ENCODE measurements at places on chromosomes 3 and 15. TPM values are rescaled to one million over a fixed set of nuclear protein-coding genes. Genes with fewer than 3 reads are reported as not detected.

- DNase-seq = no peak
Observed at GRCh38 chr15:63772520-63772919, 61.2 kb downstream of the HERC1 start.

DNA sequence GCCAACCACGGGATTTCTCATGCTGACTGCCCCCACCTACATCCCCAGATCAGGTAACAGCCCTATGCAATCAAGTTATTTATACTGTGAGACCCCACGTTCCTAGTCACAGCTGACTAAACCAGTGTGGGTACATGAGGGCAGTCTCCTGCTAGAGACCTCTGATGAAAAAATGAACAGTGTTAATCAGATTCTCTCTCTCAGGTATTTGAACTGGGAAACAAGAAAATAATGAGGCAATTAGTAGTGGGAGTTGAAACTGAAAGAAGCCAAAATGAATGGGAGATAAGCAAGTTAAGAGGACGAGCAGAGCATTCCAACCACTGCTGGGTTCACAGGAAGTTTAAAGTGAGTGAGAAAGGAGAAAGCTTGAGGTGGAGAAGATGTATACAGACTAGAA is 98.5 kb upstream of the MYO5C start:
- DNase-seq = no peak

- no peak for DNase-seq
Observed at GRCh38 chr3:70880421-70880820, 568.0 kb upstream of the MDFIC2 start.

GRCh38 chr3:146449613-146450012 is 19.7 kb downstream of the PLSCR2 start:
- no peak for DNase-seq

GRCh38 chr15:38897551-38897950 is 332.9 kb upstream of the RASGRP1 start:
- no peak for DNase-seq

DNA sequence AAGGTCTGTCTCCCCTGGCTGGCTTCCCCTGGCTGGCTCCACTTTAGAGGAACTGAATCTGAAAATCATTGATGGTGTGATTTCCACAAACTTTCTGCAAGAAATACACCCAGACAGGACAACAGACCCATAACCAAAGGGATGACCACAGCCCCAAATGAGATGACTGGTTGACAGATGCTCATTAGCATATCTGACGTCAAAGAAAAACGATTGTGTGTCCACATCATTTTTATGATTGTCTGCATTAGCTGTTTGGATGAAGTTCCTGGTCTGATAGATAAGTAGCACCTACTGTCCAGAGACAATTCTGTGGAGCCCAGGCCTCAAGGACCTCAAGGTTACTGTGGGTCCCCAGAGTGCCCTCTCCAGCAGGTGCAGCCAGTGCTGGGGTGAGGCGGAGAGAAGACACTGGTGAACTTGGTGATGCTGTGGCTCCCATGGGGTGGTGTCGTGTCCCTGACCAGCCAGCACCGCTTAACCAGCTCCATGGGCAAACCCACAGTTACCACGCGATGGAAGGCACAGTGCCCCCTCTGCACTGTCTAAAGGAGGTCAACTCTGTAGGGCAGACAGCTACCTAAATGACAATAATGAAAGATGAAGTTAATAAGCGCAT is 127.4 kb downstream of the NSMCE3 start:
- DNase-seq = peak; percentile 71

DNA sequence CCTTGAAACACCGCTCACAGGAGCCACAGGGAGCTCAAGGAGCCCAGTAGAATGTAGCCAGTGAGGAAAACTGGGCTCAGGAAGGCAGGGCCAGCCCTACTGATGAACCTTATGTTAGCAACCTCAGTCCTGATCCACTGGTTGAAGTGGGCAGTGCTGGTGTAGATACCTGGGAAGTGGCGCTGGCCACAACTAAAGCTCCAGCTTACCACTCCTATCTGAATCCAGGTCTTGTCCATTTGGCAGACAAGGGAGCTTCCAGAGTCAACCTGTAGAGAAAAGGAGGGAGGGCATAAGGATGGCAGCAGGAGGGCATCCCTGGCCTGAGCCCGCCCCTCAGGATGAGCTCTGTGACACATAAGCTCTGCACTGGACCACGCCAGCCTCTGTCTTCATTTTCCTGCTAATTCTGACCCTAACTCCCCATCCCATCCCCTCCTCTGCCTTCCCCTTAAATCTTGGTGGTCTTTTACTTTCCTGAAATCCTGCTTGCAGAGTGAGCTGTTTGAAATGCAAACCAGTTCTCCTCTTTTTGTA is 2.1 kb upstream of the PRSS50 start:
- peak; percentile 58 for DNase-seq

GRCh38 chr15:63461230-63461985 is 43.0 kb upstream of the USP3 start:
- no peak for DNase-seq

DNA sequence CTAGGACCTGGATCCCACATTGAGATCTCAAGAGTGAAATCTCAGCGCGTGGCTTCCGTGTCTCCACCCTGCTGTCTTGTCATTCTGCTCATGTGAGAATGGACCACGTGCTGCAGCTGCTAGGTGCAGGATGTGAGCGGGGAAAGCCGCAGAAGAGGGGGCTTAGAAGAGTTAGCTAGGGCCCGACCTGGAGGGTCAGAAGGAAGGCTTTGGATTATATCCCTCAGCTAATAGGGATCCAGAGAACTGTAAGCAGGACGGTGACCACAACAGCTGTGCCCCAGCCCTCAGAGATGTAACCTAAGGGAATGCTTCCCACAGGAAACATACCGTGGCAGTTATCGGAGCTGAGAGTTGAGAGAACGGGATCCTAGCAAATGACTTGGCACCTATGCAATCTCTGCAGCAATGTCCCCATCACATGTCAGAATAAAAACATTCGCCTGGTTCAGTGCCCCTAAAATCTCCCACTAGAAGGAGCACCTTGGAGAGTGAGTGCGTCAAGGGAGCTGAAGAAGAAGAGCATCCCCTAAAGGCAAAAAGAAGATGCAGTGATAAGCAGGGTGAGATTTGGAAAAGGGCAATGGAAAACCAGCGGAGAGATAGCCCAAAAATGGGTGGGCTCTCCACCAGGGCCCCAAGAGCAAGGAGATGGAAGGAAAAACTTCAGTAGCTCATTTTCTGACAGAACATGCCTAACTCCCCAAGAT is 76.9 kb upstream of the ST8SIA2 start:
- no peak for DNase-seq

DNA sequence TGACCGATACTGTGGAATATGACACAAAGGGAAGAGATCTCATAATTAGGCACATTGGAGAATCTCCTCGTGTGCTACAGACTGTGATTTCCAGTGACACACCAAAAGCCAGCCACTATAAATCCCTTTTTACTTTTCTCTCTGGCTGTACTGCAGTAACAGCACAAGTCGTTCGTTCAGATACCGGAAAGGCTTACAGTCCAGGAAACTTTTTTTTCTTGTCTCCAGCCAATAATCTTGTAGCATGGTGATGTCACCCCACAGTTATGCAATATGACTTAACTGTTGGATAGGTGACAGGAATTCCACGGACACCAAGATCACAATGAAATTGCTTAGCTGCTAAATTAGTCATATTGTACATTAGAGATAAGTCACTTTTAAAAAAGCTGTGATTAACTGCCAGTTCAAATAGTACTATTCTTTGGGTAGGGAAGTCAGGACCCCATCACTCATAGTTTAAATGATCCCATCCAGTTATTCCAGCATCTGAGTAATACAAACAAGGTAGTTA is 36.3 kb upstream of the TSC22D2 start:
- DNase-seq = no peak

GRCh38 chr3:73470860-73471259 is 153.9 kb downstream of the PDZRN3 start:
- no peak for DNase-seq

GRCh38 chr3:127763337-127763736 is 59.0 kb downstream of the MGLL start:
- DNase-seq = no peak

- DNase-seq = no peak
Observed at GRCh38 chr15:98964466-98965133, 43.0 kb downstream of the PGPEP1L start.

- no peak for DNase-seq
Observed at GRCh38 chr3:74591946-74592345, 22.5 kb downstream of the CNTN3 start.

- DNase-seq = no peak
Observed at GRCh38 chr3:102354818-102355515, 79.8 kb upstream of the ZPLD1 start.

DNA sequence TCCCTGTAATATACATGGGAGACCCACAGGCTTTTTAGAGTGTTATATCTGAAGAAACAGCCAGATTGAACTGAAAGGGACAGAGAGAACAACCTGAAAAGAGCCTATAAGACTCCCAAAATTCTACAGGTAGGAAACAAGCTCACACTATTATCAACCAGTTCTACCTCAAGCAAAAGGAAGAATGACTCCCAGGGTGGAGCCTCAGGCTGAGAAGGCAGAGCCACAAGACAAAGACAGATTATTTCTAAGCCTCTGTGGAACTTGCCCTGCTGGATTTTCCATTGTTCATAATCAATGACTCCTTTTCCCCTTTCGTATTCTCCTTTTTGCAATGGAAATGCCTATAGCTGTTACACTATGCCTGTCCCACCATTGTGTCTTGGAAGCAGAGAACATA is 95.1 kb upstream of the LMCD1 start:
- DNase-seq = no peak

- DNase-seq = no peak
Observed at GRCh38 chr15:44780608-44781007, 44.3 kb downstream of the TRIM69 start.

- DNase-seq = no peak
Observed at GRCh38 chr15:59327942-59328341, 44.7 kb downstream of the MYO1E start.

GRCh38 chr15:41932511-41933289 is 38.8 kb upstream of the SPTBN5 start:
- DNase-seq = peak; percentile 54

DNA sequence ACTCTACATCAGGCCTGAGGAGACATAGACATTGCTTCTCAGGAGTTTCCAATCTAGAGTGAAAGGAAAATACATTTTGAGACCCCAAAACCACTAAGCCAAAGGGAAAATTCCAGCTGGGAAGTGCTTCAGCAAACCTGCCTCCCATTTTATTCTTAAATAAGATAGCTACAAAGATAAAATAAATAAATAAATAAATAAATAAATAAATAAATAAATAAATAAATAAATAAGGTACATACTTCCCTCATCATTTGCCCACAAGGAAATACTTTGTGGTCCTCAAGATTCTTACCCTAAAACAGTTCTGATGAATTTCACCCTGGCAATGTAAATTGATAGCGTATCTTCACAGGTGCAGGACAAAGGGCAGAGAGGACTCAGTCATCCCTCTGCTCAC is 474.0 kb upstream of the ROBO1 start:
- no peak for DNase-seq

- DNase-seq = no peak
Observed at GRCh38 chr3:23537101-23537551, 268.6 kb upstream of the UBE2E1 start.

GRCh38 chr3:109924196-109924595 is 586.9 kb upstream of the DPPA4 start:
- DNase-seq = no peak

DNA sequence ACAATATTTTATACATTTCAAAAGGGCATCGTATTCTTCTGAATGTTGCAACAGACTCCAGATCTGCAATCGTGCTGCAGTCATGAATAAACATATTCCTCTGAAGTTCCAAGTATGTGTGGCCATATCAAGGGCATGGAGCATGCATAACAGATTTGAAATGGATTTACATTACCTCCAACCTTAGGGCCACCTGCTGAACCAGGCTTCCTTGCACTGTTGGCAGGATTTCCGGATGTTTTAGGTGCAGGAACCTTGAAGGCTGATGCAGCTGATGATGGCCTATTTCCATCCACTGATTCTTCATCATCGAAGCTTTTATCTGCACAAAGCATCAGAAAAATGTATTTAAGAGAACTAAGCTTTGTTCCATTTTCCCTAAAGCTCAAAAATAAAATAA is 73.5 kb downstream of the CLASP2 start:
- no peak for DNase-seq

DNA sequence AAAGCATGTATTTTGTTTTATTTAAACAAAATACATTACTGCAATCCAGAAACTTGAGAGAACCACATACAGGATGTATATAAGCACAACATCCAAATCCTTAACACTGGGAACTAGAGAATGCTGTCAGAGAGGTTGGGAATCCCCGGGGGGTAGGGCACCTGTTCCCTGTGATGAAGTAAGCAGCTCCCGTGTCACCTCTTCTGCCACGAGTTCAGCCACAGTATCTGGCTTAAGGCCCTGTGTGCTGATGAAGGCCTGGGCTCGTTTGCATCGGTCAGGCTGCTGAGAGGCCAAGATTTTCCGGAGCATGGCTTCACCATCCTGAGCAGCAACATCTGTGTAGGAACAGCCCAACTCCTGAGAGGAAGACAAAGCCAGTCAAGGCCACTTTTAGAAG is 36.4 kb downstream of the EIF3J start:
- DNase-seq = no peak

DNA sequence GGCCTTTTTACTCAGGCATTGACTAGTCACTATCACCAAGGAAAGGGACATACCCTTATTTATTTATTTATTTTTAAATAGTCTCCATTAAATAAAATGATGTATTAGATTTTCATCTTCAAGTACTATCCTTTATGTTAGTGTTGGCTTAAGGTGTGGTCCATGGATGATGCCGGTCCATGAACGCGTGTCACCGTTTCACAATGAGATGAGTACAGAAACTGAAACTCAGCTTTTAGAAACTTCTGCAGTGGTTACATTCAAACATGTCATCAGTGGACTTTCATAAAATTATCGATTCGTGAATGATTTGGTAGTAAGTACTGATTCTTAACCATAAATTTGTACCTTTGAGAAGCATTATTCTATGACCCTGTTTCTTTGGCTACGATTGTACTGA is 166.6 kb downstream of the SATB1 start:
- DNase-seq = no peak

The SSUH2 gene
- total RNA-seq = 2.4 TPM

The GUCA1C gene
- total RNA-seq = 0.81 TPM

The IL17RE gene
- total RNA-seq = 1.1 TPM

The GPR176 gene
- total RNA-seq = 2.7 TPM

The P2RY14 gene
- total RNA-seq = 1.6 TPM

The RBP2 gene
- total RNA-seq = not detected

The BFSP2 gene
- not detected for total RNA-seq

The CLDN16 gene
- not detected for total RNA-seq

The GNAI2 gene
- 153 TPM for total RNA-seq

The CLRN1 gene
- not detected for total RNA-seq

The AADACL2 gene
- not detected for total RNA-seq

The AGBL1 gene
- 0.19 TPM for total RNA-seq

The LTF gene
- 5.4 TPM for total RNA-seq

The SCN11A gene
- 0.05 TPM for total RNA-seq

The SLC22A13 gene
- 0.22 TPM for total RNA-seq
